GOT3 (cell line): ENCODE measurements at places on chromosomes 6 and 20.

DNA sequence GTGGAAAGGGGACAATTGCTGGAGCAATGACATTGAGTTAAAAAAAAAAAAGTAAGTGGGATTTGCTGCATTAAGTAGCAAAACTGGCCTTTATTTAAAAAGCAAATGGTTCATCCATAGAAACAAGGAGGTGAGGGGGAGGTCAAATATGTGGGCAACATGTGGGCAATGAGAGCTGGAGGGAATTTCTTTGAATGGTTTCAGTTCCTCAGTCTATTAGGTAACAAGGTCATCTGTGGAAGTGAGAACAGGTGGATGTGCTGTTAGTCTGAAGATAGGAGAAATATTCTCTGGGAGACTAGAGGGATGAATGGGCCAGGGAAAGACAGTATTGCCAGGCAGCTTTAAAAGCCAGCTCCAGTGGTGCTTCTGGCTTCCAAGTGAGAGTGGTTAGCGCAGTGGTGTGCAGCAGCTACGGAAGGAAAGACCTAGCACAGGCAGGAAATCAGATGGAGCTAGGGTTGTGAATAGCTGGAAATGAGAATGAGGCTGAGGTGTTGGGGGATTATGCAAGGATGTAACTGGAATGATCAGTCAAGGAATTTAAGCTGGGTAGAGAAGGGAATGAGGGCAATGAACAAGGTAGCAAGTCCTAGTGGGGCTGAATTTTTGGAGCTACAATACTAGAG is 727.6 kb downstream of the PTPRT start:
- DNase-seq, result no peak

DNA sequence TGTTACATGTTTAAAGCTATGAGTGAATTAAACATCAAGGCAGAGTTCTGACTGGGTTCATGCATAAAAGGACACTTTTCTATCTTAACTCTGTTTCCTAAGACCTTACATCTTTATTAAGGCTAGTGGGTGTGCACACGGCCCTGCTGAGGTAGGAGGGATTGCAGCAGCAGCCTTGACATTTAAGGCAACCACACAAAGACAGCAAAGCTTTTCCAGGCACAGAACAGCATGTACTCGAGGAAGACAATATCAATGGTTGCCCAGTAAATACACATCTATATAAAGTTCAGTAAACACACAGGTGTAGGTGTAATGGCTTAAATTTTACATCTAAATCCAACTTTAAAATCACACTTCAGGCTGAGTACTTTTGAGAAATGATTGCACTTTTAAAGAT is 79.8 kb upstream of the LOC128125822 start:
- DNase-seq, result no peak

- DNase-seq, result no peak
Measured at GRCh38 chr20:50746138-50746940, 15.0 kb downstream of the PARD6B start.

DNA sequence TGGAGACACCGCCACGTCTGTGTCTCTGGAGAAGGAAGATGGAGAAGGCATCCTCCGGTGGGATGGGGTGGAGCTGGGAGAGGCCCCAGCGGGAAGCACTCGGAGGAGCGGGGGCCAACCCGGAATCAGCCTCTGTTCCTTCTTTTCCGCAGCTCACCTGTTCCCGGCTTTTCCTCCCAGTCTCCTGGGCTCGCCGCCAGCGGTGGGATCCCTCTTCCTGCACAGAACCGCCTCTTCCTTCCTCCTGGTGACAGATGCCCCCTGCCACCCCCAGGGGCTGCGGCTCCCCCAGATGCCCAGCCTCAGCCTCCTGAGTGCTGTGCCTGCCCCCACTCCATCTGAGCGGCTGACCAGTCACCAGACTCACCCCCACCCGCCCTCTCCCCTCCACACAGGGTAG is 23.3 kb downstream of the RAMACL start:
- DNase-seq, result no peak

GRCh38 chr20:43774754-43775153 is 48.0 kb upstream of the GTSF1L start:
- DNase-seq, result no peak

- no peak for DNase-seq
Measured at GRCh38 chr6:134819236-134819635, 130.7 kb downstream of the ALDH8A1 start.

- DNase-seq, result no peak
Measured at GRCh38 chr6:73515204-73515655, 5.6 kb downstream of the EEF1A1 start.

GRCh38 chr20:7773511-7773910 is 166.7 kb downstream of the HAO1 start:
- no peak for DNase-seq

DNA sequence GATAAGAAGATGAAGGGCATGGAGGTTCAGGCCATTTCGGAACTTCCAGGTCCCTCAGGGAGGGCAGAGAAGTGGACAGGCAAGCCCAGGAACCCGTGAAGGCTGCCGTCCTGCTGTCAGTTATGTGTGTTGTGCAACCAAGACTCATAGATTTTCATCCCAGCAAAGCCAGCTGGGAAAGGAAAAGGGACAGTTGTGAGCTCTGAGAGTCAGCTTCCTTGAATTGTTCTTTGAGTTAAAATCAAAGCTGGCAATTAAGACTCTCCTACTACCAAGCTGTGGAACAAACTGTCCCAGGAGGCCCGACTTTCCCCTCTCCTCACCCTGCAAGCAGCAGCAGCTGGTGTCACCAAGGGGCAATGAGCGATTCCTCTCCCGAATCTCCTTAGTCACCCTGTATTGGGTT is 46.3 kb upstream of the IYD start:
- DNase-seq, result no peak

- no peak for DNase-seq
Measured at GRCh38 chr6:138988469-138988834, 399 bp upstream of the REPS1 start.

DNA sequence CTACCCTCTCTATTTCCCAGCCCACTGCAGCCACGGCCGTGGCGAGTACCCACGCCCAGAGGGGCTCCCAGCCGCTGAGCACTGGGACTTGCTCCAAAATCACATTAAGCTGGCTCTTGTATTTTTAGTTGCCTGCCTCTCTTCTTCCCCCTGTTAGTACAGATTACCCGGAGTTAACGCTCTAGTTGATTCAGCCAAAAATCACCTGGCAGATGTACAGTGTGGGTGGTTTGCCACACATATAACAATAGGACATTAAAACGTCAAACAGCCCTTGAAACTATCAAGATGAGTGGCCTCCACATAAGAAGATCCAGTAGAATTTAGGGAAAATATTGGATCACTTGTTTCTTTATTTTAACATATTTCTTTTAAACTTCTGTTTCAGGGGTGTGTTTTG is 268.8 kb upstream of the PRDM1 start:
- no peak for DNase-seq

DNA sequence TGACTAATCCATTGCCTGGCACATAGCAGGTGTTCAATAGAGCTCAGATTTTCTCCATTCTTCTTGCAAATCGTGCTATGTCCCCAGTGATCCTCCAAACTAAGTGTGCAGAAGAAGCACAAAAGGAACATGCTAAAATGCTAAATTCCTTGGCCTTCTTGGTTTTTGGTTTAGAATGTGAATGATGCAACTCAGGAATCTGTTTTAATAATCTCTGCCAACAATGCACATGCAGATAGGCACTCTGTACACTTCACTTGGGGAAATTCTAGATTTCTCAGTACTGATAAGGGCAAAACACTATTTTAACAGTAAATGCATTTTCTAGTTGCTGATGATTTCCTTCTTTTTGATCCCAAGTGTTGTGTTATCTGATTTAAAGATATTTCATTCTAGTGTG is 35.2 kb downstream of the SLC22A1 start:
- DNase-seq, result no peak

DNA sequence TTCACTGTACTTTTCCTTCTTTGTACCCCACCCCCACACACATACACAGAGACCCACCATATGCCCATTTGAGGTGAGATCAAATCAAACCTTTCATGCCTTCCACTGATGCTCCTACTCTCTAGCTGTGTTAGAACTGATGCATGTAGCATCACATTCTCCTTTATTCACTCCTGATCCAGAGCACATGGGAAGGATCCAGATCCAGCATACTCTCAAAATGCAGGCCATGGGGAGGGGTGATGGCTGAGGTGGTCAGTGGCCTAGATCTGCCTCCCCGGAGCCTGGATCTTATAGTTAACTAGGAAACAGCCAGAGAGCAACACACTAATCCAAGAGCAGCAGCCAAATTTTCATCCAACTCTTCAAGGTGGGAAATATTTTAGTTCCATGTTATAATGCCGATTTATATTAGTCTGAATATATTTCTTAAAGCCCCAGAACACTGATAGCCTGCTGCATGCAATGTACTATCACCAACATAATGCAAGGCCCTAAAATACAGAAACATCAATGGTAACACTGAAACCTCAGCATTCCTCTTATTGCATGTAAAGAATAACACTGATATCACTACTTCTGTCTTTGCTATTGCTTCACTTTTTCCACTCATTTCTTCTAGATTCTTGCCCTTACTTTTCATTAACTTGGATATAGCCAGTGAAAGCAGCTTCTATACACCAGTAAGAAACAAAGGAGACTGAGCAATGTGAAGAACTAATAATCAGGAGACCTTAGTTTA is 126.8 kb upstream of the BEND6 start:
- no peak for DNase-seq

DNA sequence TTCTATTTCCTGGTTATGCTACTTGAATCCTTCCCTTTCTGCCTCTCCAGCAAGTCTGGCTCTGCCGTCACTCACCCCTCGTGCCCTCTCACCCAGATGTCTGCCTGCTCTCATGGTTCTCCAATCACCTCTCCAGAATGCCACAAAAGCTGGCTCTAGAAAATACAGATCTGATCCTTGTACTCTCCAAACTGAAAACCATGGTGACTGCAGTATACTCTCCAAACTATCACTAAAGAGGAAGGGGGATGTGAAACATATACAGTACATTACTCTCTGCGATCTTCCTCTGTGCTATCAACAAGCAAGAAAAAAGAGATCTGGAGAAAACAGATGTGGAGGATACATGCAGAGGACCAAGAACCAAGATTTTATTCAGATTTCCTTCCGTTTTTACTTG is 91.1 kb downstream of the ATXN1 start:
- DNase-seq, result no peak

DNA sequence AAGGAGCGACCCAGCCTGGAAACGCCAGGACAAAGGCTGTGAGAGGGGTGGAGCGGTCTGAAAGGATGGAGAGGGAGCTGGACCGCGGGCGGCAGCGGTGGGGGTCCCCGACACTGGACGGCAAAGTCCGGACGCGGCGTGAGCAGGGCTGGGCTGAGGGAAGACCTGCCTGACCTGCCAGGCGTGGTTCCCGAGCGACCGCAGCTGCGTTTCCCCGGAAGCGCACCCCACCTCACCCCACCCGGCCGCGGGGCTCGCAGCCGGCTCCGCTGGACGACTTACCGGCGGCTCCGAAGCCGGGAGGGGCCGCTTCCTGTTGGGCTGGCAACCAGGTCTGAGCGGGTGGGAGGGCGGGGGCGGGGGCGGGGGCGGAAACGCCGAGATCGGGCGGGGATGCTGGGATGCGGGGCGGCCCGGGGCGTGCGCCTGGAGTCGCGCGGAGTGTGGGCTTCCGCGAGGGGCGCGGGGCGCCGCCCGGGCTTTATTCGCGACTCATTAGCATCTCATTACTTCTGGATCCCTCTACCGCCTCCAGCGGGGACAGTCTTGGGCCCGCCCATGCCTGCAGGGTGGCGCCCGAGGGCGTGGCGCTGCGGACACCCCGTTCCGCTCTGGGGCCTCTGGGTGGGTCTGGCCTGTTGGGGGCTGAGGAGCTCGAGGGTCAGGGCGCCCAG is at the start of gene MICAL1:
MICAL1 (minus strand) TSS at position 336 of the 674 bp plus-strand sequence. CDS start 1,576 bp downstream, outside the sequence.
- DNase-seq, result peak; percentile 12

DNA sequence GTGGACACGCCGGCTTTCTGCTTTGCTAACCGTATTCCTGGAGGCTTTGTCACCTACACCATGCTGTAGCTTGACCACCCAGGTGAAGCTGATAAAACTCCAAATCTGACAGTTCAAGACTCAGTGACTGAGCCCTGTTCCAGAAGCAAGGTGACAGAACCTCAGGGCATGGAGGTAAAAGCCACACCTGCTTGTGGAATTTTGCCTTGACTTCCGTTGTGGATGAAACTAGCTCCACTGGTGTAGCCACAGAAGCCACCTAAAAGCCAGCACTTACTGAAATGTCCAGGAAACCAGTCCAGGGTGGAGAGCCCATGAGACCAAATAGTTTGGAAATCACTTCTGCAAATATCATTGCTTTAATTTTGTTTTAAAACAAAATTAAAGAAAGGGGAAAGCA is 11.0 kb downstream of the CST8 start:
- no peak for DNase-seq

DNA sequence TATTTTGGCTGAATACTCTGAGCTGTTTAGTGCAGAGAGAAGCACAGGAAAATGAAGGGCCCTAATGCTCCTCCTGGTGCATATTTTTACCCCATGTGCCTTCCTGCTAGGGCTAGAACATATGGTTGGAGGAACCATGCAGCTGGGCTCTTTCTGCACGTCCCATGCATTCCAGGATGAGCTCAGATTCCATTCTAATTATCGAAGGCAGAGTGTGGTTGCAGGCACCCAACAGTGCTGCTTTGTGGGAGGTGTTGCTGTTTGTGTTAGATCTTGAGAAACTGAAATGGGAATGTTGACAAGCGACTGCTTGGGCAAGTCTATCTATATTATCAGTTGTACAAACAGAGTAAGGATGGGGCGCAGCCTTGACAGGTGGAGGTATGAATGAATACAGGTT is 419.5 kb downstream of the DHX35 start:
- no peak for DNase-seq

- DNase-seq, result no peak
Measured at GRCh38 chr6:116298973-116299372, 19.2 kb upstream of the TSPYL1 start.

DNA sequence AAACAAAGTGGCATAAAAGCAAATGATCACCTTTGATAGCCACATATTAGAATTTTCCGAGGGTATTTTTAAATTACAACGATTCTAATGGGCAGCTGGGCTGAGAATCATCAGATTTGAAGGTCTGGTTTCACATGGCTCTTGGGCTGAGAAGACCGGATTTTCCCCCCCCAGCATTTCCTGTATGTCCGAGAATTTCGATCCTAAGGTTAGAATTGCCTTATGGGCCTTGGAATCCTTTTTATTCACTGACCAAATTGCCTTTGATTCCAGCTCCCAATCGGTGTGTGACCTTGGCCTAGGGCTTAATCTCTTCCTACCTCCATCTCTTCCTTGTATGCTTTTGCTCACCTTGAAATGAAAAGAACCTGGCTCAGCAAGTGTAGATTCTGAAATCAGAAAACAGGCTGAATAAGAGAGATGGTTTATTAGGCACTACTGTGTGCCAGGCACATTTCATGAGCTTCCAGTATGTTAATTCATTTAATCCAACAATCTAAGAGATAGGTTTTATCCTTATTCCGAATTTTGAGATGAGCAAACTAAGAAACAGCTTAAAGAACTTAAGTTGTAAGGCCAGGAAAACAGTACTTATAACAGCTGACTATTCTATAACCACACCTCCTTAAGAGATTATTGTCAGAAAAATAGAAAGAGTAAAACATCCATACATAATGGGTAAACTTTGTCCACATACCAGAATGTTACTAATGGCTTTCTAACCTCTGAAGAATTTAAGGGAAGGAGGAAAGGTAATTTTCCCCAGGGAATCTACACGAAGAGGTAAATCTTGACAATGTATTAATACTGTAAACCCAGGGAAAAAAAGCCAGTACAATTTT is 39.4 kb downstream of the HFE start:
- DNase-seq, result no peak
